ENCODE measurements at places on chromosomes 1 and 21.

GRCh38 chr1:234313171-234313570, 60.1 kb upstream of the COA6 start:
- no peaks in the 10 kb centered on the region for H3K36me3 ChIP-seq
- no peaks in the 10 kb centered on the region for H3K4me1 ChIP-seq
- no peak overlapping the region for H3K27ac ChIP-seq
- no peak overlapping the region for H3K4me3 ChIP-seq

DNA sequence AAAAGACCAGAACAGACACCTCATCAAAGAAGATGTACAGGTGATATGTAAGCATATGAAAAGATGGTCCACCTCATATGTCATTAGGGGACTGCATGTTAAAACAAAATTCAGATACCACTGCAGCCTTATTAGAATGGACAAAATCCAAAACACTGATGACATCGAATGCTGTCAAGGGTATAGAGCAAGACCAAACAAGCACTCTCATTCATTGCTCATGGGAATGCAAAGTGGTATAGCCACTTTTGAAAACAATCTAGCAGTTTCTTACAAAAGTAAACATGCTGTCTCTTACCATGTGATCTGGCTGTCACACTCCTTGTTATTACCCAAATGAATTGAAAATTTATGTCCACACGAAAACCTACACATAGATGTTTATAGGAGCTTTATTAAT, 426.6 kb upstream of the ESRRG start:
- H3K27ac ChIP-seq: no peak overlapping the region
- H3K27me3 ChIP-seq: no peaks in the 10 kb centered on the region
- H3K4me3 ChIP-seq: no peak overlapping the region
- no peak for ATAC-seq
- no peaks in the 10 kb centered on the region for H3K4me1 ChIP-seq

- H3K27me3 ChIP-seq: no peaks in the 10 kb centered on the region
- no peak overlapping the region for H3K4me3 ChIP-seq
- H3K4me1 ChIP-seq: peaks cover 23% of the 10 kb centered on the region
- ATAC-seq: no peak
- H3K36me3 ChIP-seq: no peaks in the 10 kb centered on the region
- H3K27ac ChIP-seq: no peak overlapping the region
Measured at GRCh38 chr1:221456918-221457317, 285.0 kb downstream of the DUSP10 start.

DNA sequence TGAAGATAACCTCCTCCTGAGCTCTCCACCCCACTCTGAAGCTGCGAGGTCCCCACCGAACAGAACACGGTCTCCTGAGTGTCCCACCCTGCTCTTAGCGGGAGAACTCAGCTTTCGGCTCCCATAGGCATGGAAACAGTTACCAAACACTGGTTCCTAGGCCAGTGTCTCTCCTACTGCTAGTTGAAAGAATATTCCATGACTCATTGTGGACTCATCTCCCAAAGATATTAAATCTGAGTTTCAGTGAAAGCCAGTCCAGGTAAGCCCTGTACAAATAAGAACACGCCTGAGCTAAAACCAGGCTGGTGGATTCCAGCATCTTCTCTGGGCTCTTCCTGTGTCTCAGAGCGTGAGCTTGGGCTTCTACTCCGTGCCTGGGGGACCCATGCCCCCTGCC, 107.5 kb upstream of the CLDN14 start:
- no peak overlapping the region for H3K27ac ChIP-seq
- peaks cover 28% of the 10 kb centered on the region for H3K27me3 ChIP-seq
- no peak for ATAC-seq
- no peaks in the 10 kb centered on the region for H3K4me1 ChIP-seq
- no peaks in the 10 kb centered on the region for H3K36me3 ChIP-seq
- H3K4me3 ChIP-seq: no peak overlapping the region

DNA sequence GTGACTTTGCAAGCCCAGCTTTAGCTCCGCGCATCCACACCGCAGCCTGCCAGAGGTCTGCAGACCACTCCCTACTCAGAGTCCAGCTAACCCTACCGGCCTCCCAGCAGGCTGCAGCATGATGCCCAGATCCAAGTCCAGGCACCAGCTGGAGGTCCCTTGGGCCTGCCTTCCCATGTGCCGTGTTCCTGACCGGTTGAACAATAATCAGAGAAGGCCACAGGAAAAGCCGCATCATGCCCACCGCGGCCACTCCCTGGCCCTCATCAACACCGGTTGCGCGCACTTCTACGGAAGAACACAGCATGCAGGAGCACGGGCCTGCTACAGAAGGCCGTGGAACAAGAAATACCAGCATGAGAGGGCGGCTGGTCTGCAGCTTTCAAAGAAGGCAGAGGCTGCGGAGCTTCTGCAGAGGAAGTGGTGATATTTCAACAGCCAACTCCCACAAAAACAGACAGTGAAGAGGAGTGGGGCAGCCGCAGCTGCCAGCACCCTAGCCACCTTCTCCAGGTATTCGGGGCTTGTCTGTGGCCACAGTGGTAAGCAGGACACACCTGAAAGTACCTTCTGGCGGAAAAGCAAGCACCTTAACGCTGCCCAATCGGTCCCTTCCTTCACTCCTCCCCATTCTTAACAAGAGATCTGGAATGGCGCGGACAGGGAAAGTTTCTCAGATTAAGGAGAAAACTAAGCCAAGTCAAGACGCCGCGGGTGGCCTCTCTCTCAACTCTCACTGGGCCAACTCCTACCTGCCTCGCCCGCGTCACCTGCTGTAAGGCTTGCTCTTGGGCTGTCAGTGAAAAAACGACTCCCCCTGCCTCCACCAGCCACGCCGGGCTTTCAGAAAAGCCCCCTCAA, 1.5 kb downstream of the PGBD5 start:
- no peaks in the 10 kb centered on the region for H3K36me3 ChIP-seq
- ATAC-seq: no peak
- no peak overlapping the region for H3K4me3 ChIP-seq

DNA sequence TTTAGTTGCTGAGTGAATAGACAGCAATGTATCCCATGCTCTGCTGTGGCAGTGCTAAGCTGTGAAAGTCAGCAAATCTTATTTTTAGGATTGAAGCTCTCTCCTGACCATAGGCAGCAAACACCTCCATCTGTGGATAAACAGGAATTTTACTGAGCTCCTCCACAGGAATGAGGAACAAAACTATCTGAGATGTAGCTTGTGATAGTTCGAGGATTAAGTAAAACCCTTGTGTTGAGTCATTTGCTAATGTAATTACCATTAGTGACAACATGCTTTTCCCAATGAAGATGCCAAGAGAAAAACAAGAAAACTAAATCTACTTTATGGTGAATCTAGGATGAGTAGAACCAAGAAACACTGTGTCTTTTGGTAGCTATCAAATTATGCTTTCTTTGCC, 122.7 kb downstream of the CLEC20A start:
- no peak overlapping the region for H3K4me3 ChIP-seq
- peaks cover 19% of the 10 kb centered on the region for H3K4me1 ChIP-seq
- ATAC-seq: no peak
- no peaks in the 10 kb centered on the region for H3K27me3 ChIP-seq
- no peak overlapping the region for H3K27ac ChIP-seq

GRCh38 chr1:46136711-46137110, 4.3 kb upstream of the PIK3R3 start:
- H3K4me3 ChIP-seq: no peak overlapping the region
- H3K27ac ChIP-seq: no peak overlapping the region
- no peak for ATAC-seq
- no peaks in the 10 kb centered on the region for H3K27me3 ChIP-seq
- no peaks in the 10 kb centered on the region for H3K36me3 ChIP-seq

- H3K36me3 ChIP-seq: no peaks in the 10 kb centered on the region
- H3K4me3 ChIP-seq: no peak overlapping the region
- H3K27ac ChIP-seq: no peak overlapping the region
- H3K27me3 ChIP-seq: peaks cover 64% of the 10 kb centered on the region
- no peaks in the 10 kb centered on the region for H3K4me1 ChIP-seq
- no peak for ATAC-seq
Measured at GRCh38 chr1:29465755-29466154, 229.4 kb downstream of the PTPRU start.

DNA sequence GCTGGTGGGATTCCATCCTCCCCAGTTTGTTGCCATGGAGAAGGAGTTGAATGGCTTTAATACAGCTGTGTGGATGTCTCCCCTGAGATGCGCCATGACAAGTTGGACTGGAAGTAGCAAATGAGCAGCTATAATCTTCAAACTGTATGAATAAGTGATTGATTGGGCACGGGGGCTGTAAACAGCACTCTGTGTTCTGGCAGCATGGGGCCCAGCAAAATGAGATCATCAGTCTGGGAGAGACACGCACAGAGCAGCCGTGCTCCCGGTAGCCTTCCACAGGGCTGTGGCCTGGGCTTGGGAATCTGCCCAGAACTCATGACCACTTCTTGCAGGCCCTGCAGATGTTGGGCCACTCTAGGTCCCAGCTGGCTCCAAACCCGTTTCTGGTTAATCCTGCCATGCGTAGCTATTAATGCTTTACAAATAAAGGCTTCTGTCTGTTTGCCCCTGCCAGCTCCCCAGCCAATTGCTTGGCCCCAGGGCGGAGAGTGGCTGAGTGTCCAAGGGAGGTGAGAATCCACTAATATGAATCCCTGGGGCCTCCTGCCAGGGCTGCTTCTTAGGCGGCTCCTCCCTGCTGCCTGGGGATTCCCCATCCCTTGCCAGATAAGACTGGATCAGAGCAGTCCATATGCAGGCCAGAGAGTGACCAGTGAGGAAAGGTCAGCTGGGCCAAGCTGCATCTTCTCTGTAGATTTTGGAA, 642.9 kb downstream of the AJAP1 start:
- ATAC-seq: no peak
- H3K27me3 ChIP-seq: peaks cover 73% of the 10 kb centered on the region
- H3K36me3 ChIP-seq: no peaks in the 10 kb centered on the region
- H3K4me1 ChIP-seq: no peaks in the 10 kb centered on the region
- no peak overlapping the region for H3K4me3 ChIP-seq

DNA sequence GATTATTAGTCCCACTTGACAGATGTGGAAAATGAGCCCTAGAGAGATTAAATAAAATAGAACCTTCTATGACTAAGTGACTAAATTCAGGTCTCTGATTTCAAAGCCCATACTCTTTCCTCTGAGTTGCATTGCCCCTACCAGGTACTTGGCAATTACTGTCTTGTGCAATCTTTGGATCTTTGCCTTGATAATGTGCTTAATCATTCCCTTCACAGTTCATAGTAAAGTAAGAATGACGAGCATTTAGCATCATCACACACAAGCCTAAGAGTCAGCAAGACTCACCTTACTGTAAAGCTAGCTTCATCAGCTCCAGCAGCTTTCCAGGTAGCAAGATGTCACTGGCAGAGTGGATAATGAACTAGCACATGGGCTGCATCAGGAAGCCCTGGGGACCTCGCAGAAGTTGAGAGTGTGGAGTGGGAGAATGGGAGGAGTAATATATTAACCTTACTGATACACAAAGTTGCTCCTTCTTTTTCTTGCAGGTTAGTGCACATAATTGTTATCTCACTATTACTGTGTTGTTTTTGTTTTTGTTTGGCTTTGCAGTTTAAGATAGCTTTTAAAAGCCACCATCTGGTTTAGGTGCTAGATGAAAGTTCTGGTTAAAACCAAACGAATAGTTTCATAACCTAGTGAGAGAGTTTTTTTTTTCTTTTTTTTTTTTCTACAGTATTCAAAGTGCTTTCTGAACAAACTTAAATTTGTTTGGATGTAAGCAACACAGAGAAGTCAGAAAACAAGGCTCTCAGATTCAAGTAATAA, 71.8 kb downstream of the PBX1 start:
- H3K27me3 ChIP-seq: no peaks in the 10 kb centered on the region
- H3K4me3 ChIP-seq: no peak overlapping the region
- H3K27ac ChIP-seq: peak overlapping the region; percentile 81
- peaks cover 9% of the 10 kb centered on the region for H3K36me3 ChIP-seq
- peak; percentile 78 for ATAC-seq

GRCh38 chr1:174060090-174060489, 37.9 kb upstream of the RC3H1 start:
- H3K27me3 ChIP-seq: no peaks in the 10 kb centered on the region
- no peak overlapping the region for H3K27ac ChIP-seq
- no peaks in the 10 kb centered on the region for H3K36me3 ChIP-seq
- no peaks in the 10 kb centered on the region for H3K4me1 ChIP-seq
- no peak for ATAC-seq

DNA sequence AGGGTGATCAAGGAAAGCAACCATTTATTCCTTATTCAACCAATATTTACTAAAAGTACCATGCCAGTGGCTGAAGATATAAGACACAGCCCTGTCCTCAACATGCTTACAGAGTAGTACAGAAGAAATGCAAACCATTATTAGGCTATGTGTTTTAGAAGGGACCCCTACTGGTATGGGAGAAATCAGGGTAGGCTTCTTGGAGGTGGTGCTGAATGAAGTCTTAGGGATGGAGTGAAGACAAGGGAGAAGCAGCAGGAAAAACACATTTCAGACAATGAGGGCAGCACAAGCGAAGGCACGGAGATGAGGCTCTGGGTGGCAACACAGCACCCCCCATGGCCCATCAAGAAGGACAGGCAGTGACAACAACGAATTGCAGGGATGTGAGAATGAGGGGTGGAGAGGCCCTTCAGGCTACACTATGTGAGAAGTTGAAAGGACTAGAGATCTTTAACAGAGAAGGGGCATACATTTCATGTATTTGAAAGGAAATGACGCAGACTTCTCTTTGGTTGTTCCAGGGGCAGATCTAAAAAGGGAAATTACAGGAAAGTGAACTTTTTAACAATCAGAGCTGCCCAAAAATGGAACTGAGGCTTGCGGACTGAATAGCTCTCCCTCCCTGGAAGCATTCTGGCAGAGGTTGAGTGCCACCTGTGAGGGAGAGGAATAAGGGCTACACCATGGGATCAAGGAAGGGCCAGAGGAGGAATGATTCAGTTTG, 16.8 kb upstream of the CD58 start:
- H3K4me3 ChIP-seq: no peak overlapping the region
- no peaks in the 10 kb centered on the region for H3K4me1 ChIP-seq
- peaks cover 7% of the 10 kb centered on the region for H3K36me3 ChIP-seq
- H3K27me3 ChIP-seq: no peaks in the 10 kb centered on the region
- no peak for ATAC-seq

DNA sequence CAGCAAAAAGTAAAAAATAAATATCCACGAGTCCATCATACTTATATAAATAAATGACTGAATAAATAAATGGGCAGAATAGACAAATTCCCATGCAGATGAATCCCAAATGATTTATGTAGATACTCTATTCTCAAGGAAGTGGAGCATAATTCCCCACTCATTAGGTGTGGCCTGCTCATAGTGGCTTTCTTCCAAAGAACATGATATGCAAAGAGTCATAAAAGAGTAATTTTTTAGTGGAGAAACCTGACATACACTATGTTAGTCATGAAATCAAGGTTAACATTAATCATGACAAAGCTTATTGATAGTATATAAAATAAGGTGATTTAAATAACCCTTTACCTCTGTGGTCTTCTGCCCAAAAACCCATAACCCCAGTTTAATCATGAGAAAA, 298.9 kb downstream of the DPYD start:
- no peak overlapping the region for H3K4me3 ChIP-seq
- H3K27ac ChIP-seq: no peak overlapping the region
- H3K36me3 ChIP-seq: no peaks in the 10 kb centered on the region
- H3K27me3 ChIP-seq: no peaks in the 10 kb centered on the region
- H3K4me1 ChIP-seq: no peaks in the 10 kb centered on the region
- no peak for ATAC-seq

GRCh38 chr21:45448283-45448809, 43.4 kb downstream of the COL18A1 start:
- H3K4me1 ChIP-seq: no peaks in the 10 kb centered on the region
- ATAC-seq: no peak
- H3K36me3 ChIP-seq: no peaks in the 10 kb centered on the region
- H3K27ac ChIP-seq: no peak overlapping the region
- peaks cover 11% of the 10 kb centered on the region for H3K27me3 ChIP-seq
